T-cell (primary cell): ENCODE measurements at places on chromosomes 4 and X. TPM values are rescaled to one million over a fixed set of nuclear protein-coding genes. Genes with fewer than 3 reads are reported as not detected.

GRCh38 chr4:71602289-71602900 lies 181.5 kb downstream of the GC start:
- H3K27ac ChIP-seq = no peak overlapping the region
- no peaks in the 10 kb centered on the region for H3K4me1 ChIP-seq
- no peak overlapping the region for H3K4me3 ChIP-seq
- no peaks in the 10 kb centered on the region for H3K36me3 ChIP-seq

- no peak for DNase-seq
- H3K36me3 ChIP-seq = no peaks in the 10 kb centered on the region
- no peaks in the 10 kb centered on the region for H3K27me3 ChIP-seq
- H3K27ac ChIP-seq = no peak overlapping the region
- no peak overlapping the region for H3K4me3 ChIP-seq
Measured at GRCh38 chrX:46178763-46179162, 366.5 kb downstream of the ZNF674 start.

The SHROOM3 gene
- total RNA-seq = 0.22 TPM

The TMEM255A gene
- 0.13 TPM for total RNA-seq

- peak; percentile 30 for DNase-seq
- H3K4me3 ChIP-seq = peak overlapping the region; percentile 97
- H3K27me3 ChIP-seq = no peaks in the 10 kb centered on the region
- H3K36me3 ChIP-seq = no peaks in the 10 kb centered on the region
- H3K4me1 ChIP-seq = peaks cover 18% of the 10 kb centered on the region
Measured at GRCh38 chr4:102759831-102760644, 730 bp downstream of the MANBA start.

The DDIT4L gene
- total RNA-seq = 0.13 TPM

DNA sequence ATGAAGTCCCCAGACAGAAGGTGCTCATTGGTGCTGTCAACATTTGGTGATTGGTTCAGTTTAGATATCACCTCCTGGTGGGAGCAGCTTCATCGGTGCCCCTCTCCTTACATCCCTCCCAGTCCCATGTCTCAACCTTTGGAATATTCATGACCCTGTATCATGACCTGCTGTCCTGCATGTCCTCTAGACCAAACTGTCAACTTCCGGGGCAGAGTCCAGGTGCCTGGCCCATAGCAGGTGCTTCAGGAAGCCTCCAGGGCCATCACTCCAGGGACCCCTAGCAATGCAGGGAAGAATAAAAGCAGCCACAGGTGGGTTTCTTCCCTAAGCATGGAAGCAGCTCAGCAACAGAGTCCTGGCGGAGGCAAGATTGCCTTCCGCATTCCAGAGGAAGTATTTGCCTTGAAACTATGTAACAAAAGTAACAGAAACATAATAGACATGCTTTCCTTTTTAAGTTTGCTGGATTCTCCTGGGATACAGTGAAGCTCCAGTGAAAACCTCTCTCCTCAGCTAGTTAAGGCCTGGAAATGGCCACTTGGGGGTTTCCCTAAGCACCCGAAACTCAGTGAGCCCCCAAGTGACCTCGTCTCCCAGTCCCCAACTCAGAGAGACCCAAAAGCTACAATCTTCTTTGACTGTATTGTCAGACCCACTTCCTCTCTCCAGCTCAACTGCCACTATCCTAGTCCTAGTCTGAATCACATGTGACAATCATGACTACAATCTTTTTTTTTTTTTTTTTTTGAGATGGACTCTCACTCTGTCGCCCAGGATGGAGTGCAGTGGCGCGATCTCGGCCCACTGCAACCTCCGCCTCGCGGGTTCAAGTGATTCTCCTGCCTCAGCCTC lies 1.3 kb upstream of the ATP6AP1 start:
- H3K4me3 ChIP-seq = no peak overlapping the region
- peaks cover 5% of the 10 kb centered on the region for H3K36me3 ChIP-seq
- H3K27me3 ChIP-seq = no peaks in the 10 kb centered on the region
- H3K4me1 ChIP-seq = peaks cover 28% of the 10 kb centered on the region
- H3K27ac ChIP-seq = no peak overlapping the region

- H3K4me3 ChIP-seq = peak overlapping the region; percentile 85
- H3K27ac ChIP-seq = peak overlapping the region; percentile 48
- no peaks in the 10 kb centered on the region for H3K27me3 ChIP-seq
Measured at GRCh38 chr4:108172231-108172752, 3.6 kb upstream of the LEF1 start.

DNA sequence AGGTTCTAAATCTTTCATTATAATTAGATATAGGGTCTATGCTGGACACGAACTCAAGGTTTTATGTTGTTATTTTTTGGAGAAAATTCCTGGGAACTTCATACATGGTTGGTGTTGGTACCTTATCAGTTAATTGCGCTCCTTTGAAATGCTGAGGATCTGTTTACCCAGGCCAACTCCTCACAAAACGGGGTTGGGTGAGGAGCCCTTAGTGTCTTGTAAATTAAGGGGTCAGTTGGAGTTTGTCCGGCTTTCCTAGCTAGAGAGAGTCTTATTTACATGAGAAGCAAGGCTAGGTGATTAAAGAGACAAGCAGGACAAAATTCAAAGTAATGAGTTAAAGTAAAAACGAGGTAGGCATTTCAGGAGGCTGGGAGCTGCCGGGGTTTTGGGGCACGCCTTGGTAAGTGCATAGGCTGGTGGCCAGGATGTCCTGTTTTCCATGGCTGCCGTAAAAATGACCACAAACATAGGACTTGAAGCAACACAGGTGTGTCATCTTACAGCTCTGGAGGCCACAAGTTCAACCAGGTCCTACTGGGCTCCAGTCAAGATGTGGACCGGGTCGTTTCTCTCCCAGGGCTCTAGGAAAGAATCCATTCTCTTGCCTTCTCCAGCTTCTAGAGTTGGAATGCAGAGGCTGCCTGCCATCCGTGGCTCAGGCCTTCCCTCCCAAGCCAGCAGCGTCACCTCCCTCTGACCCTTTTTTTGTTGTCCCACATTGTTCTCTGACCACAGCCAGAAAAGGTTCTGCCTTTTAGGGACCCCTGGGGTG lies 19.8 kb downstream of the PSAPL1 start:
- no peaks in the 10 kb centered on the region for H3K4me1 ChIP-seq
- H3K36me3 ChIP-seq = no peaks in the 10 kb centered on the region
- H3K27ac ChIP-seq = no peak overlapping the region
- DNase-seq = no peak

- H3K27ac ChIP-seq = no peak overlapping the region
- H3K36me3 ChIP-seq = no peaks in the 10 kb centered on the region
- H3K4me1 ChIP-seq = no peaks in the 10 kb centered on the region
- no peak for DNase-seq
Measured at GRCh38 chr4:86484241-86484640, 109.9 kb upstream of the PTPN13 start.

GRCh38 chrX:13463608-13464007 lies 105.8 kb upstream of the EGFL6 start:
- no peak for DNase-seq
- no peak overlapping the region for H3K27ac ChIP-seq
- H3K4me1 ChIP-seq = no peaks in the 10 kb centered on the region
- no peaks in the 10 kb centered on the region for H3K36me3 ChIP-seq

- H3K4me1 ChIP-seq = peaks cover 10% of the 10 kb centered on the region
- DNase-seq = no peak
Measured at GRCh38 chrX:30887721-30888120, 1.3 kb downstream of the TAB3 start.

DNA sequence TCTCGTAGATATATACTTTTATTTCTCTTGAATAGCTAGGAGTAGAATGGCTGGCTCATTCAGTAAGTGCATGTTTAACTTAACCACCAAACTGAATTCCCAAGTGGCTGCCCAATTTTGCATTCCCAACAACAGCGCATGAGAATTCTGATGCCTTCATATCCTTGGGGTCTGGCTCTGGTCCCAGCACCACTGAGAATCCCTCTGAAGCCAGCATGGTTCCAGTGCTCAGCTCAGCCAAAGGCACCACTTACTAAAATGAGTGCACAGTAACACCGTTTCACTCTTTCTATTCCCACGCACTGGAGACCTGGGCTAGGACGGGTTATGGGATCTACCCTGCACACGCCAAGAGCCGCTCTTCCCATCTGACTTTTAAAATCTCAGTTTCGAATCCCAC lies 60.4 kb downstream of the CASP3 start:
- no peaks in the 10 kb centered on the region for H3K27me3 ChIP-seq
- peaks cover 5% of the 10 kb centered on the region for H3K4me1 ChIP-seq
- H3K27ac ChIP-seq = no peak overlapping the region

DNA sequence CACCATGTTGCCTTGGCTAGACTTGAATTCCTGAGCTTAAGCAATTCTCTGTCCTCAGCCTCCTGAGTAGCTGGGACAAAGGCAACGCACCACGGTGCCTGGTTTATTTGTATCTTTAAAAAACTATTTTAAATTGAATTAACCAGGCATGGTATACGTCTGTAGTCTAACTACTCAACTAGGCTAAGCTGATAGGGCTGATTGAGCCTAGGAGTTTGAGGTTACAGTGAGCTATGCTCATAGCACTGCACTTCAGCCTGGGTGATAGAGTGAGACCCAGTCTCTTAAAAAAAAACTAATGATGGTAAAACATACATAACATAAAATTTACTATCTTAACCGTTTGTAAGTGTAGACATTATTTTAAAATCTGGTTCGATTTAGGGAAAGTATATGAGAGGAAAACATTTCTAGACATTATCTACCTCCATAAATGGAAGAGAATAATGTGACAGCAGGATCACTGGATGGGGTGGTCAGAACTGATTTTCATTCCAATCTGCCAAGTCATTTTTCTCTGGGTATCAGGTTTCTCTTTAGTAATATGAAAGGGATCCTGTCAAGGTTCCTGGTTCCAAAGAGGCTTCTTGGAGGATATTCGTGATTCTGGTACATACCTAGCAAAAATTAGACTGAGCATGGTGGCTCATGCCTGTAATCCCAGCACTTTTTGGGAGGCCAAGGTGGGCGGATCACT lies 8.7 kb upstream of the ITGB1BP2 start:
- no peaks in the 10 kb centered on the region for H3K27me3 ChIP-seq

- peak; percentile 23 for DNase-seq
- no peaks in the 10 kb centered on the region for H3K36me3 ChIP-seq
Measured at GRCh38 chrX:133921764-133922389, 63.5 kb downstream of the GPC3 start.

The YIPF7 gene
- 0.50 TPM for total RNA-seq

DNA sequence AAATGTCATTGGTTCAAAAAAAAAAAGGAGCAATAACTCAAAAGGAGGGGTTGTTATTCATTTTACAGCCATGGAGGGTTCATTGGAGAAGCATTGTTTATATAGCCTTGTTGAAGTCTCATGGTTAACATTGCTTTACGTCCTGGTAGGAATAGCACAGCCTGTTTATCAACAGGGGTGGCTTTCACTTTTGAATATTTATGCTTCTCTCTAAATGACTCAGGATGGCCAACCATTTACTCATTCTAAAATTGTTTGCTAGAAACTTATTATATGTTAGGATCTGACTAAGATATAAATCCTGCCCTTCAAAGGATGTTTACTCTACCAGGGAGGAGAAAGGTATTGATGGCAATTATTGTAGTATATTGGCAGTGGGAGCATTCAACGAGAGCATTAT lies 534.1 kb upstream of the GALNTL6 start:
- no peaks in the 10 kb centered on the region for H3K27me3 ChIP-seq
- H3K27ac ChIP-seq = no peak overlapping the region
- no peaks in the 10 kb centered on the region for H3K36me3 ChIP-seq
- H3K4me1 ChIP-seq = no peaks in the 10 kb centered on the region
- H3K4me3 ChIP-seq = no peak overlapping the region

The STBD1 gene
- total RNA-seq = 1.0 TPM

GRCh38 chr4:180437601-180438000 lies 1805.6 kb upstream of the TENM3 start:
- no peaks in the 10 kb centered on the region for H3K36me3 ChIP-seq
- DNase-seq = no peak
- no peak overlapping the region for H3K4me3 ChIP-seq
- no peaks in the 10 kb centered on the region for H3K27me3 ChIP-seq
- H3K27ac ChIP-seq = no peak overlapping the region

DNA sequence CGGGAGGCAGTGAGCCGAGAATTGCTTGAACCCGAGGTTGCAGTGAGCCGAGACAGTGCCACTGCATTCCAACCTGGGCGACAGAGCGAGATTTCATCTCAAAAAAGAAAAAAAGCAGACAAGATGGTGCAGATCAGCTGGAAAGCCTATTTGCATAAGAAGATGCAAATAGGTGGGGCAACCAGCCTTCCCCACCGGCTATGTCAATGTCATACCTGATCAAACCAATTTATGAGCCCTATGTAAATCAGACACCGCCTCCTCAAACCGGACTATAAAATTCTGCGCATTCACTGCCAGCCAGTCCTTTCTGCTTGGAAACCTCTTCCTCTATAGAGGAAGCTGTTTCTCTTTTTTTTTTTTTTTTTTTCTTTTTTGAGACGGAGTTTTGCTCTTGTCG lies 64.5 kb upstream of the CHRNA9 start:
- no peak for DNase-seq
- no peaks in the 10 kb centered on the region for H3K27me3 ChIP-seq
- no peak overlapping the region for H3K27ac ChIP-seq
- no peaks in the 10 kb centered on the region for H3K36me3 ChIP-seq
- peaks cover 24% of the 10 kb centered on the region for H3K4me1 ChIP-seq

- H3K27ac ChIP-seq = no peak overlapping the region
- no peak for DNase-seq
- H3K4me1 ChIP-seq = no peaks in the 10 kb centered on the region
- no peaks in the 10 kb centered on the region for H3K27me3 ChIP-seq
Measured at GRCh38 chr4:110344165-110344564, 131.8 kb upstream of the ENPEP start.

DNA sequence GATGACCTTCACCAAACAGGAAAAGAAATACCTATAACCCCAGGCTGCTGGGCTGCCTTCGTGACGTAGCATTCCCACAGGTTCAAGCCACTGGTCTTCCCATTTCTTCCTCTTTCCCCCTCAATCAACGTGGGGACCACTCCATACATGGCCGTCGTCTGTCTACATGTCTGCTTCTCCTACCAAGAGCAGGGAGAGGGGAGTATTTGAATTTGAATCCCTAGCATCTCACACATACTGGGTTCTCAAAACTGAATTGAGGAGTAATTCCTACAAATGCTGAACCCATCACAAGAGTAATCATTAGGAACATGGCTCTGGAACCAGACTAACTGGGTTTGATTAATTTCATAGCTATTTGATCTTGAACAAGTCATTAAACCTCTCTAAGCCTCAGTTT lies 17.3 kb downstream of the GPC3 start:
- H3K27me3 ChIP-seq = no peaks in the 10 kb centered on the region
- no peaks in the 10 kb centered on the region for H3K4me1 ChIP-seq
- no peak overlapping the region for H3K27ac ChIP-seq
- H3K36me3 ChIP-seq = no peaks in the 10 kb centered on the region

The UGT2B15 gene
- total RNA-seq = 0.20 TPM

GRCh38 chr4:23153076-23153475 lies 460.3 kb downstream of the GBA3 start:
- no peak overlapping the region for H3K27ac ChIP-seq
- H3K36me3 ChIP-seq = no peaks in the 10 kb centered on the region
- no peaks in the 10 kb centered on the region for H3K27me3 ChIP-seq
- H3K4me1 ChIP-seq = no peaks in the 10 kb centered on the region
- H3K4me3 ChIP-seq = no peak overlapping the region

DNA sequence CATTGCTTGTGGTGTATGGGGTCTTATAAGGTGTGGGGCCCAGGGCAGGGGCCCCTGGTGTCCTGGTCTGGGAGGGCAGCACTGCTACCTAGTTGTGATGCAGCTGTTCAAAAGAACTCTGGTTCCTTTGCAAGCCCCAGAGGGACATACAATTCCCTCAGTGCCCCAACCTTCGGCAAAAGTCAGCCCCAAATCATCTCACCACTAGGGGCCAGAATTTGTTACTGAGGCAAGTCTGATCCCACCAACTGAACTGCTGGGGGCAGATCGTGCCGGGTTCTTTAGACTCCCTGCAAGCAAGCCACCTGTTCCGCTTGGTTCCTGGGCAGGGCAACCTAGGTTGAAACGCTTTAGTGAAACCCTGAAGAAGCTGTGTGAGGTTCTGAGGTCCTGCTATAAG lies 180.1 kb upstream of the S100G start:
- no peaks in the 10 kb centered on the region for H3K4me1 ChIP-seq
- H3K27me3 ChIP-seq = no peaks in the 10 kb centered on the region
- DNase-seq = no peak
- H3K4me3 ChIP-seq = no peak overlapping the region
- no peaks in the 10 kb centered on the region for H3K36me3 ChIP-seq
- H3K27ac ChIP-seq = no peak overlapping the region

The SLITRK4 gene
- total RNA-seq = not detected
